ENCODE measurements at places on chromosomes 5 and 9.

DNA sequence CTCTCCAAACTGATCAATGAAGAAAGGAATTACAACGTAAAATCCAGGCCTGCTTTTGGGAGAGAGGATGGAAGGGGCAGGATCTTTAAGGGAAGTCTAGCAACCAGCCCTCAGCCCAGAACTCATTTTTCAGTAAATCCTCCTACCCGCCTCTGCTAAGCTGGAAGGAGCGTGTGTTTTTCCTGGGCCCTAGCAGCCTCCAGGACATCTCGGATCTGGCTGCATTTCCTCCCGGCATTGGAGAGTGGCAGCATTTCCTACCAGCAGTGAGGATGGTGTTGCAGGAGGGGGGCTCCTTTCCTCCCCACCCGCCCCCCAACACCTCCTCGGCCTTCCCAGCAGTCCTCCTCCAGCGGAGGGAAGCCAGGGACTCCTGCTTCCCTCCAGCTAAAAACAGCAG, 54.5 kb downstream of the DCP2 start:
- DNase-seq = no peak

- DNase-seq = no peak
Observed at GRCh38 chr5:112417931-112418658, 982 bp downstream of the EPB41L4A start.

- no peak for DNase-seq
Observed at GRCh38 chr5:105033637-105034400, 1471.2 kb upstream of the NUDT12 start.

DNA sequence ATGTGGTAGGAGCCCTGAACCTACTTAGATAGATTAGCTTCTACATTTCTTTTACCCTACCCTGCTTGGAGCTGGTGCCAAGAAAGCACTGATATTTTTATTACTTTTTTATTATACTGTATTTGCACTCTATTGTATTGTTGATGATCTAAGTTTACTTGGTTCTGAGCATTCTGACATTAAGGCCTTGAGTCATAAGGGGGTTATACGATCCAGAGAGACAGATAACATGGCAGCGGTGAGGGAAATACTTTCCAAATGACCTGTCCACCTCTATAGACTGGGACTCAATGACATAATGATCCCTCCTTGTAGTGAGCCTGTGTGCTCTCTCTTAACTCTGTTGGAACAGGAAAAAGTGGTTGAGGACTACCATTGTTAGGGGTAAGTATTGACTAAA, 176.3 kb downstream of the MAN2A1 start:
- DNase-seq = no peak

DNA sequence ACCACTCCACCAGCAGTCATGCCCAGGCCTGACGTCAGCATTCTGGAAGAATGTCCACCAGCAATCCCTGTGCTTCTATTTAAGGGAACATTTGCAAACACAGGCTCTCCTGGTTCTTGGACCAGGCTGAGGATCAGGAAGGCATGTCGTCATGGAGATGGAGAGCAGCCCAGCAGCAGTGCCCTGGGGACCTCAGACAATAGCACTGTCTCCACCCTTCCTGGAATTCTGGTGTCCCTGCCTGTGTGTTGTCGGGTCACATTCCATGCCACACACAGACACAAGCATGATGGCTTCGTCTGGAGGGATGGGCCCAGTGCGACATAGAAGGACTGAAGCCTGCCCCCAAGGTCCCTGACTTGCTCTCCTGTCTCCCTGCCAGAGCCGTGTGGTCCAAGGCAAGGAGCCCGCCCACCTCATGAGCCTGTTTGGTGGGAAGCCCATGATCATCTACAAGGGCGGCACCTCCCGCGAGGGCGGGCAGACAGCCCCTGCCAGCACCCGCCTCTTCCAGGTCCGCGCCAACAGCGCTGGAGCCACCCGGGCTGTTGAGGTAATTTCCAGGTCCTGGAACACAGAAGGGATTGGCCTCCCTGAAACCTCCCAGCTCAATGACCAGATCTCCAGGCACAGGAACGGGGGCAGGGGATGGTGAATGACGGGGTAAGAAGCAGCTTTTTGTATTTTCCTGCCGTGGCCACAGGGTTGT, 43.8 kb downstream of the STOM start:
- no peak for DNase-seq

GRCh38 chr9:120030847-120031246, 549.1 kb downstream of the CDK5RAP2 start:
- DNase-seq = no peak

DNA sequence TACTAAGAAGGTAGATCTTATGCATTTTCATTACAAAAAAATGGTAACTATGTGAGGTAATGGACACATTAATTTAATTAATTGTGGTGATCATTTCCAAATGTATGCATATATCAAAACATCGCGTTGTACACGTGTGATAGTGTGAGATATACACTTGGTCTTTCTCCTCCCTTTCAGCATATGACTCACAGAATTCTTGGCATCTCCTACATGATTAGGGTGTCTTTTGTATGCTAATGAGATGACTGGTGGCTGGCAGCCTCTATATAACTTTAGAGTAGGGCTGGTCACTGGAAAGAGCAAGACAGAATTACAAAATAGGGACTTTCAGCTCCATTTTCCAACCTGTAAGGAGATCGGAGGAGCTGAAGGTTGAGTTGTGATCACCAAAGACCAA, 1167.6 kb downstream of the CDH12 start:
- DNase-seq = no peak

DNA sequence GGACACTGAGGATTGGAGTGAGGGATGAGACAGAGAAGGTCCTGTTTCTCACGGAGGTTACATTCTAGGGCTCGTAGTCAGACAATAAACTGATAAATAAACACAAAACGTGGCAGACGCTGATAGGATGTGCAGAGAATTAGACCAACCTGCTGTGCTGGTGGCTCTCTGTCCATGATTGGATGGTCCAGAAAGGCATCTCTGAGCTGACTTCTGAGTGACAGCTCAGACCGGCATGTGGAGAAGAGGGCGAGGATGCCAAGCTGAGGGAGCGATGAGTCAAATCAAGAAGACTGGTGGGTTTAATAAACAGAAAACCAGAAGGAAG, 132.3 kb upstream of the TAF11L2 start:
- no peak for DNase-seq

DNA sequence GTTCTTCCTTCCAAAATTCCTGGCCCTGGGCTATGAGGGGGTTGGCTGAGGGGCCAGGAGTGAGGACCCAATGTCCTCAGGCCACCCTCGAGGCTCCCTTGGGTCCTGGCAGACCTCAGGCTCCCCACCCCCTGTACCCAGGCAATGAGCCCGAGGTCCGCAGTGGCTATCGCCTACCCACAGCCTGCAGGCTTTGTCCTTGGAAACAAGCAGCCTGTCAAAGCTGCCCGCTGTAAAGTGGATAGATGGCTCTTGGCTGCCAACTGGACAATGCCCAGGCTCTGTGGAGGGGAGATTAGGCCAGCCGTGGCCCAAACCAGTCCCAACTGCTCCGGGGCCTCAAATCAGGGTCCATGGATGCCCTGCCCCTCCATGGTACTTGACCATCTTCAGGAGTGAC, 2.2 kb upstream of the ADGRD2 start:
- no peak for DNase-seq

GRCh38 chr5:109309326-109310063, 100.3 kb downstream of the PJA2 start:
- DNase-seq = no peak

- DNase-seq = no peak
Observed at GRCh38 chr5:132785365-132785764, 8.3 kb upstream of the SEPTIN8 start.

DNA sequence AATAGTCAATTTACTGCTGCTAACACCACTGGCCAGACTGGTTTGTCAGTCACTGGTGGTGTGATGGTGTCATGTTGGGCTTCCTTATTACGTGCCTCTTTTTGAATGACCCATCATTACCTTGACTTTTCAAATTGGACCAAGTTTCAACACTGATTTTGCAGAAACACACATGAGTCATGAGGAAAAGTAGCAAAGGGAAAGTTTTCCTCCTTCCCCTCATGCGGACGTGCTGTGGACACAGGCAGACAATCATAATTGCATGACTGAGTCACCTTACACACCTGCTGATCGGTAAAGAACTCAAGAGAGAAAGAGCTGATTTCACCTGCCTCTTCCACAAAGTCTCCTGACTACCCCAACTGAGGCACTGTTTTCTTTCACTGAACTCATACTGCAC, 324.5 kb downstream of the ARRDC3 start:
- no peak for DNase-seq

GRCh38 chr9:2424619-2425033, 197.0 kb upstream of the VLDLR start:
- DNase-seq = no peak

- DNase-seq = no peak
Observed at GRCh38 chr5:17878541-17878940, 244.3 kb downstream of the TAF11L14 start.

- DNase-seq = no peak
Observed at GRCh38 chr5:112978836-112979235, 2.2 kb downstream of the DCP2 start.

GRCh38 chr9:18921366-18922075, 111.5 kb downstream of the SAXO1 start:
- DNase-seq = no peak

- DNase-seq = no peak
Observed at GRCh38 chr9:16136961-16137360, 584.1 kb downstream of the CCDC171 start.

DNA sequence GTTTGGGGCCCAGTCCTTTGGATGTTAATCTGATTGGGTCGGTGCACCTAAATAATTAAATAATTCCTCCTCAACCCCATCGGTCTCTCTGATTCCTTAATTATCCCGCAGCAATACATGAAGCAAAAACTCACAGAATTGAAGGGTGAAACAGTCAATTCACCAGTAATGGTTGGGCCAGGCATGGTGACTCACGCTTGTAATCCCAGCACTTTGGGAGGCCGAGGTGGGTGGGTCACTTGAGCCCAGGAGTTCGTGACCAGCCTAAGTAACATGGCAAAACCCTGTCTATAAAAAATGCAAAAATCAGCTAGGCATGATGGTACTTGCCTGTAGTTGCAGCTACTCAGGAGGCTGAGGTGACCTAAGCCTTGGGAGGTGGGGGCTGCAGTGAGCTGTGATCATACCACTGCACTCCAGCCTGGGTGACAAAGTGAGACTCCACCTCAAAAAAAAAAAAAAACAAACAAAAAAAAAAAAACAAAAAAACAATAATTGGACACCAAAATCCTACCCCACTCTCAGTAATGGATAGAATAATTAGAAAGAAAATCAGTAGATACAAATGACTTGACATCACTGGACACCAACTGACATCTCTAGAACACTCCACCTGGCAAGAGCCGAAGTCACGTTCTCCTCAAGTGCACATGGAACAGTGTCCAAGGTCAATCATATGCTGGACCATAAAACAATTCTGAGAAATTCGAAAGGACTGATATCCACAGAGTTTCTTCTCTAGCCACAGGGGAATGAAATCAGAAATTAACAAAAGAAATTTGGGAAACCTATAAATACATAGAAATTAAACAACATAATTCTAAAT, 5.3 kb downstream of the ABO start:
- no peak for DNase-seq

- DNase-seq = no peak
Observed at GRCh38 chr5:135032999-135033861, 798 bp downstream of the PITX1 start.

DNA sequence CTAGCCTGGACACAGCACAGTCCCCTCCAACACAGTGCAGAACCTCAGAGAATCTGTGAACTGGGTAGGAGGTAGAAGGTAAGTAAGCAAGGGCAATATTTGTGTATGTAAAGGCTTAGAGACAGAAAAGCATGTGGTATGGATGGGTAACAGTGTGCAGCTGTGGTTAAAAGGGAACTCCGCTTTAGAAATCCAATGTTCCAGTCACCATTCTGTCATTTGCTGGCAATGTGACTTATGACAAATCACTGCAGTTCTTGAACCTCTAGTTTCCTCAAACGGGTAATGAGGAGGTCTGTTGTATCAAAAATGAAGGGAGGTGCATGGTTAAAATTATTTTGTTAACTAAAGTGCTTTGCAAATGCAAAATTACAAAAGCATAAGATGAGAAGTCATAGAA, 125.5 kb upstream of the IFNE start:
- no peak for DNase-seq

DNA sequence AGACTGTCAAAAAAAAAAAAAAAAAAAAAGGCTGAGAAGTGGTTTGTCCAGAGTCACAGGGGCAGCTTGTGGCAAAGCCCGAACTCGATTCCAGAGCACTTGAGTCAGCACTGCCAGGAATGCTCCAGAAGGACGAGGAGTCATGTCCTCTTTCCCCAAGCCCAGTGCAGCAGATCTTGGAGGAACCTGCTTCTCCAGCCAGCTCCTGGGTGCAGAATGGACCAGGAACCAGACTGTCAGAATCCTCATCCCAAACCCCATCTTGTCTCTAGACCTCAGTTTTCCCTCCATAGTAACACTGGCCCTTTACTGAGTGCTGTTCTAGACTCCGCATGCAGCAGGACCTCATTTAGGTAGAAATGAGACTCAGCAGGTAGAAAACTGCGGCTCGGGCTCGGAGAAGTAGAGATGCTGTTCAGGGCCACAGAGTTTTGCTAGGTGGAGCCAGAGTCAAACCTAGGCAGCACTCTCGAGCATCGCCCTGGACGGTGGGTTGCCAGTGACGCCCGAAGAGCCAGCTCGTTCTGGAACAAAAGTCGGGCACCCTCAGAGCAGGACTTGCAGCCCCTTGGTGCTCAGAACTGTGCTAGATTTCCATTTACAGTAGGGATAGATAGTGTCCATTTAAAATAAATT, 15.4 kb downstream of the CD74 start:
- DNase-seq = no peak

- no peak for DNase-seq
Observed at GRCh38 chr5:37028910-37029309, 152.3 kb downstream of the NIPBL start.

GRCh38 chr5:178259623-178260536, 27.3 kb upstream of the PHYKPL start:
- no peak for DNase-seq

GRCh38 chr9:107279086-107279485, 4.0 kb upstream of the RAD23B start:
- DNase-seq = no peak

DNA sequence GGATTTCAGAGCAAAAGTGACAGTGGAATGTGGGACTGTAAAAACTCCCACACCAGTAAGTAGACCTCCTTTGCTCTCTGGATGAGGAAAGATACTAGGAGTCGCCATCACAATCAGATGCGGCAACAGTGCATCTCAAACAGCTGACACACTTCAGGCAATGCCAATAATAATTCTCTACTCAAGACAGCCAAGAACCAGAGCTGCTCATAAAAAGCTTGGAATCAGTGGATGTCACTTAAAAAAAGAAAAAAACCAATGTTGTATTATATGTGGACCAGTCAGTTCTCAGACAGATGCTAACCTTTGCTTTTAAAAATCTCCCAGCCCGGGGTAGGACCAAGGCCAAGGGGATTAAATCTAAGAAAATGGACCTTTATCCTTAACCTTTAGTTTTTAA, 185.0 kb downstream of the GNA14 start:
- DNase-seq = no peak

GRCh38 chr9:126516561-126516935, 97.2 kb upstream of the LMX1B start:
- no peak for DNase-seq

DNA sequence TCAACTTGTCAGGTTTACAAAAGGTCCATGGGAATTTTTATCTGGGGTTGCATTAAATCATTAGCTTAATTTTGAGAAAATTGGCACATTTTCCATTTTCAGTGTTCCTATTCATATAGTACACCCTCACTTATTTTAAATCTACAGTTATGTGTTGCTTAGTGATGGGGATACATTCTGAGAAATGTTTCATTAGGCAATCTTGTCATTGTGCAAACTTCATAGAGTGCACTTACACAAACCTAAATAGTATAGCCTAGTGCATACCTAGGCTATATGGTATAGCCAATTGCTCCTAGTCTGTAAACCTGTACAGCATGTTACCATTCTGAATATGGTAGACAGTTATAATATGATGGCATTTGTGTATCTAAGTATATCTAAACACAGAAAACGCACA, 19.8 kb upstream of the FAM151B start:
- DNase-seq = no peak
